AG04450 (cell line): ENCODE measurements at places on chromosomes 12 and 14. TPM values are rescaled to one million over a fixed set of nuclear protein-coding genes. Genes with fewer than 3 reads are reported as not detected.

- DNase-seq = no peak
Observed at GRCh38 chr12:4047421-4047820, 174.2 kb upstream of the PARP11 start.

DNA sequence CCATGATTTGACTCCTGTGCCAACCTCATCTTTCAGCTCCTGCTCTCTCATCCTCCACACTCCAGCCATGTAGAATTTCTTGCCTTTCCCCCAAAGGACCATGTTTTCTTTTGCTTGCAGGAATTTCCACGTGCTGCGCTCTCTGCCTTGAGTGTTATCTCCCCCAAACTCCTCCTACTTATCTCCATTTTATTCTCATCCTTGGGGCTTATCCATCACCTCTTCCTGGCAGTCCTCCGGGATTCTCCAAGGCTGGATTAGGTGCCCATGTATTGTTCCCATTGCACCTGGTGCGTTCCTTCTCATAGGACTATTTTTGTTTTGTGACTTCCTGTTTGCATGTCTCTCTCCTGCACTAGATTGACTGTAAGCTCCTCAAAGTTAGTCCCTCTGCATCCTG is 7.0 kb upstream of the MAX start:
- DNase-seq = no peak

DNA sequence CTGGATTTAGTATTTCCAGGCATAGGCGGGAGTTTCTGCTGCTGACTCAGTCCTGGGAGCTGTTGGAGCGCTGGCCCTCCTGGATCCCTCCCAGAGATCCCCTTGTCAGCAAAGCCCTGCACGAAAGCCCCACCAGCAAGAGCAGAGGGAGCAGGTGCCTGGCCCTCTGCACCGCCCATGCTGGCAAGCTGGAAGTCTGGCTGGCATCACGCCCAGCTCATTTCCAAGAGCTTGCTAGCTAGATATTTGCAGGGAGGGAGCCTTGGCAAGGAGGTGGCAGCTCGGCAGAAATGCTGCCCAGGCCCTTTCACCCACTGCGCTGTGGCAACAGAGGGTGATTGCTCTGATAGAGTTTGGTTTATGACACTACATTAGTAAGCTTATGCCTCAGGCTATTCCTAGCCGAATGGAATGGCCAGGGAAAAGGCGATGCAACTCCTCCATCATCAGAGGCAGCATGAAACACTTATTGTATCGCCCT is 193.9 kb downstream of the EMP1 start:
- DNase-seq = no peak

GRCh38 chr12:78931466-78931990 is 67.0 kb downstream of the SYT1 start:
- DNase-seq = no peak

KRT82 gene
- polyA plus RNA-seq = not detected in 2 replicates

DNA sequence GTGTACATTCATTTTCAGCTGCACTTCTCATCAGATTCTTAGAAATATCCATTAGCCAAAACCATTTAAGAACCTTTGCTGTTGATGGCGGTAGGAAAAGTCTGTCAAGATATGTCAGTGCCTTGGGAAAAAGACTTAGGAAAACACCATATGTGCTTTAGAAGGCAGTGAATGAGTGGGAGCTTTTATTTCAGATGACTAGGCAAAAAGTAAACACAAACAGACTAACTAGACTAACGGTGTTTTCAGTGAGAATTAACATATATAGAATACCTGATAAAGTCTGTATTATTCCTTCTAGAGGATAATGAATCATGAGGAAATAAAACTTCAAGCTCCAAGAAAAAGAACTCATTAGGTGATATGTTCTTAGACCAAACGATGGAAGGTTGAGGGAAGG is 418.9 kb downstream of the NAV3 start:
- no peak for DNase-seq

DNA sequence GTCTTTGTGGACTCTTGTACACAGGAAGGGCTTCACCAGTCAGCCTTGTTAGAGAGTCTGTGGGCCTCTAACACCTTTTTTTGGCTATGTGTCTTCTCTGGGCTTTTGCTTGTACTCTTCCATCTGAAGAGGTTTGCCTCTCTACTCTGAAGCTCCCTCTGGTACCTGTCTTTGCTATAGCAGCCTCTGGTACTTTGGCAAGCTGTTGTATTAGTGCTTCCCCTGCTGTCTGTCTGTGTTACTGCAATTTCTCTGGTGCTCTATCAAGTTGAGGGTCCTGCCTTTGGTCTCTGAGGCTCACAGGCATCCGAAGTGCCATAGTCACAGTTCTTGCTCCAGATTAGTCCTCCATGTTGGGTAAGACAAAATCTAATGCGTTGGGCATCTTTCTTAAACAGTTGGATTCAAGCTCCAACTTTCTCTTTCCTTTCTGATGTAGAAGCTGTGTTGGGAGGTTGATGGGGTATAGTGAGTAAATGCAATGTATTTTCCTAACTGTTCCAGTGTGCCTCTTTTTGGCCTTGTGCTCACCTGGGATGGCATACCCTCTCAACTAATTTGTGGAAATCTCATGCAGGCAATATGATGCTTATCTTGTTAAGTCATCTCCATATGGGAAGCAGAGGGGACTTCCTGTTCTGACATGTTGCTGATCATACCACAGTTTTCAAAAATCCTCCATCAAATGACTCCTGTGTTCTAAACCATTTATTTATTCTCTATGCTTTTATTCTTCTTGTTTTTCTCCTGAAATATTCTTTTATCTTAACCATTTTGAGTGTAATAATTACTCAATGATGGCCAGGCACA is 88.8 kb downstream of the ATF7IP start:
- DNase-seq = no peak

GRCh38 chr12:591167-592023 is 71.8 kb downstream of the NINJ2 start:
- DNase-seq = no peak

DNA sequence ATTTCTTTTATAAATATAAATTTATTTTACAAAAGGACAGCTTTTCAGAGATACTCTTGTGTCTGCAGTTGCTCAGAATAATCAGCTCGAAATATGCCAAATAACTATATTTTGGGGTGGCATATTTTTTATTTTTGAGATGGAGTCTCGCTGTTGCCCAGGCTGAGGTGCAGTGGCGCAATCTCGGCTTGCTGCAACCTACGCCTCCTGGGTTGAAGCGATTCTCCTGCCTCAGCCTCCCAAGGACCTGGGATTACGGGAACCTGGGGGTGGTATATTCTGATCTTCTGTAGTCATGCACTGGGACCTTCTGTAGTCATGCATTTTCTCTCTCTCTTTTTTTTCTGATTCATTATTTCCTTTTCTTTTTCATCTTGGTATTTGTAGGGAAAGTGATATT is 135.0 kb upstream of the AMIGO2 start:
- no peak for DNase-seq

- DNase-seq = no peak
Observed at GRCh38 chr12:45575823-45576475, 153.6 kb upstream of the ARID2 start.

TMTC1 gene
- polyA plus RNA-seq = 59.8 and 66.8 TPM in 2 replicates

CLEC4E gene
- polyA plus RNA-seq = not detected in 2 replicates

- DNase-seq = no peak
Observed at GRCh38 chr14:99481745-99482099, 513 bp downstream of the CCNK start.

SCN8A gene
- polyA plus RNA-seq = 9.6 and 12.5 TPM in 2 replicates

PHETA1 gene
- 3.5 TPM in 2 replicates for polyA plus RNA-seq
